ENCODE measurements at places on chromosomes 4 and X.

GRCh38 chrX:3589474-3589873 is 124.0 kb downstream of the PRKX start:
- no peak for DNase-seq

DNA sequence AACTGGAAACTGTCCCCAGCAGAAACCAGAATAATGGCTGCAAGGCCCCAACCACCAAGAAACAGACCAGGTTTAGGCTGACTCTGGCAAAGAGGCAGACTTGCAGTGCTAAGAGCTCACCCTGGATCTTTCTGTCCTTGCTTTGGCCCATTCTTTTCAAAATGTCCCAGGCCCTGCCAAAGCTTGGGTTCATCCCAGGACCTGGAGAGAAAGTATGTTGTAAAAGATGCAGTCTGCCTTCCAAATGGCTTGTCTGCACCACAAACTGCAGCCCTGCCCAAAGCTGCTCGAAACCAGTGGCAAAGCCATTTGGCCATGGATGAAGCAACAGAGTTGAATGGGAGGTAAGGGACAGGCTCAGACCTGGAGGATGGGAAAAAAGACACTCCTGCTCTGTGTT is 38.0 kb upstream of the LNX1 start:
- no peak for DNase-seq

- no peak for DNase-seq
Measured at GRCh38 chr4:185352202-185352601, 43.5 kb downstream of the LRP2BP start.

GRCh38 chr4:7244751-7245320 is 52.5 kb downstream of the SORCS2 start:
- no peak for DNase-seq
